ENCODE measurements at places on chromosomes 7 and 10. TPM values are rescaled to one million over a fixed set of nuclear protein-coding genes. Genes with fewer than 3 reads are reported as not detected.
A peak's percentile ranks its signal among the peaks of the same experiment; 100 is the strongest.

GCK gene
- total RNA-seq: 1.9 TPM

ATG9B gene
- 0.12 TPM for total RNA-seq

CCL24 gene
- total RNA-seq: 1.1 TPM

SEC61G gene
- total RNA-seq: 90.1 TPM

MMS19 gene
- 34.3 TPM for total RNA-seq

CALHM3 gene
- total RNA-seq: not detected

KLF6 gene
- 171 TPM for total RNA-seq

CRPPA gene
- 2.4 TPM for total RNA-seq

C10orf53 gene
- total RNA-seq: not detected

CRTAC1 gene
- 53.1 TPM for total RNA-seq

PRKAR2B gene
- total RNA-seq: 4.0 TPM

HKDC1 gene
- total RNA-seq: not detected

AGMO gene
- total RNA-seq: 1.3 TPM

AGK gene
- total RNA-seq: 29.3 TPM

- no peaks in the 10 kb centered on the region for H3K27me3 ChIP-seq
- H3K4me1 ChIP-seq: no peaks in the 10 kb centered on the region
- no peak overlapping the region for H3K27ac ChIP-seq
These were observed 10.6 kb upstream of the DNMBP start for GRCh38 chr10:100020142-100020885.

DNA sequence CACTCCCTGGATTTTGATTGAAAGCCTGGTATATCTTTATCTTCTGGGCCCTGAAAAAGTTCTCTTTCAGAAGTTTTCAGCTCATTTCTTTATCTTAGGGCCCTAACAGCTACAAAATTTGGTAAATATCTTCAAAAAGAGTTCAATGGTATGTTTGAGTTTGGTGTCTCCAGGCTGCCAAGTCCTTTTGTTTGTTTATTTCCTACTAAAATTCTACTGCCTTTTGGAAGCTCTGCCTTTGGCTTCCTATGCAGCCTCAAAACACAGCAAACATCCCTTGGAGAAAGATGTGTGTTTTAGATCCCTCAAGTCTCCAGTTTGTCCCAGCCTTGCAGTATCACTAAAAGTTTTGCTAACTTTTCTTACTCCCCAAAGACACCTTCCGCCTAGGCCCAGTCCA, 146.8 kb downstream of the LRRTM3 start:
- H3K4me3 ChIP-seq: no peak overlapping the region
- no peak overlapping the region for H3K27ac ChIP-seq
- H3K36me3 ChIP-seq: no peaks in the 10 kb centered on the region
- H3K27me3 ChIP-seq: no peaks in the 10 kb centered on the region
- DNase-seq: no peak

GRCh38 chr10:12186323-12186722, 9.4 kb downstream of the NUDT5 start:
- no peak overlapping the region for H3K27ac ChIP-seq
- H3K27me3 ChIP-seq: no peaks in the 10 kb centered on the region
- H3K36me3 ChIP-seq: peaks cover 6% of the 10 kb centered on the region
- no peaks in the 10 kb centered on the region for H3K4me1 ChIP-seq

GRCh38 chr7:9645756-9646155, 1212.3 kb downstream of the NXPH1 start:
- H3K27ac ChIP-seq: no peak overlapping the region
- DNase-seq: no peak
- no peaks in the 10 kb centered on the region for H3K36me3 ChIP-seq

GRCh38 chr7:2162959-2163358, 69.8 kb downstream of the MAD1L1 start:
- H3K4me1 ChIP-seq: no peaks in the 10 kb centered on the region
- DNase-seq: peak; percentile 35
- no peaks in the 10 kb centered on the region for H3K36me3 ChIP-seq
- H3K27me3 ChIP-seq: no peaks in the 10 kb centered on the region
- no peak overlapping the region for H3K4me3 ChIP-seq

- peaks cover 4% of the 10 kb centered on the region for H3K4me1 ChIP-seq
- H3K27ac ChIP-seq: no peak overlapping the region
- peak; percentile 36 for DNase-seq
- no peaks in the 10 kb centered on the region for H3K27me3 ChIP-seq
- H3K4me3 ChIP-seq: no peak overlapping the region
These were observed 616.4 kb upstream of the GHITM start for GRCh38 chr10:83522881-83523386.

DNA sequence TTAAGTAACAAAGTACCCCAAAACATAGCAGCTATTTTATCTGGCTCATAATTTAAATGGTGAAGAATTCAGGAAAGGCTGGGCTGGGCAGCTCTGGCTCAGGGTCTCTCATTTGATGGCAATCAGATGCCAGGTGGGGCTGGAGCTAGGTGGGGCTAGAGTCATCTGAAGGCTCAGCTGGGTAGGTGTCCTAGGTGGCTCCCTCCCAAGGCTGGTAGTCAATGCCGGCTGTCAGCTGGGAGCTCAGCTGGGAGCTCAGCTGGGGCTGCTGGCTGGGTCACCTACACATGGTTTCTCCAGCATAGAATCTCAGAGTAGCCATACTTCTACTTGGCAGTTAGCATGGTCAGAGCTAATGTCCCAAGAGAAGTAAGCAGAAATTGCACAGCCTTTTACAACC, 34.1 kb downstream of the OSBPL3 start:
- no peaks in the 10 kb centered on the region for H3K27me3 ChIP-seq
- no peak for DNase-seq
- H3K36me3 ChIP-seq: no peaks in the 10 kb centered on the region
- H3K27ac ChIP-seq: no peak overlapping the region

DNA sequence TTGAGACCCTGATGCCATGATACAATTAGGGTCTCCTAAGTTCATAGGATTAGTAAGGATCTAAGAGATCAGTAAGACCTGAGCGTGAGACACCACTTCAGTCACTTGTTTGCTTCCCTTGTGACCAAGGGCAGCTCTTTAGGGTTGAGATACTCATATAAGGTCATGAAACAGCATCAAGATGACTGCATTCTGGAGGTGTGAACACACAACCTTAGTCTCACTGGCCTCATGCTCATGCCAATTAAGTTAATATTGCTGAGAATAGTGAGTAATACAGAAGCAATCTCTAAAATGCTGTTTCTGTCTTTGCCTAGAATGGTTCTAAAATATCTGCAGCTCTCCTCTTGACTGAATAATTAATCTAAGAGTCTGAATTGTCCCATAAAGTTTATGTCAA, 39.6 kb upstream of the KLHL7 start:
- no peak overlapping the region for H3K27ac ChIP-seq
- H3K27me3 ChIP-seq: no peaks in the 10 kb centered on the region
- no peak overlapping the region for H3K4me3 ChIP-seq
- H3K4me1 ChIP-seq: no peaks in the 10 kb centered on the region

DNA sequence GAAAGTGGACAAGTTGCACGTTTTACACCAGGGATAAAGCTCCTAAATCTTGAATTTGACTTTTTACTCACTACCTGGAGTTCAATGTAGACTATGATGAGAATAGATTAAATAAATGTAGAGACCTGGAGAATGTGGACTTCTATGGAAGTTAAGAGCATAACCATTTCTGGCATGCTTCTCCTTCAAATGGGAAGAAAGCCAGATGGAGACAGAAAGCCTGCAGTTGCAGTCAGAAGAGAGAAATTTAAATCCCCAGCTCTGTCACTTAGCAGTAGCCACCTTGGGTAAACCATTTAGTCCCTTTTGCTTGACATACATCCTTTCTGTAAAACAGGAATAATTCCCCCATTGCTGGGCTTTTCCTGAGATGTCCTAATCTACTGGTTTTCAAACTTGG, 355.3 kb upstream of the AUTS2 start:
- no peaks in the 10 kb centered on the region for H3K27me3 ChIP-seq
- no peak overlapping the region for H3K4me3 ChIP-seq
- no peak for DNase-seq
- H3K36me3 ChIP-seq: no peaks in the 10 kb centered on the region
- no peaks in the 10 kb centered on the region for H3K4me1 ChIP-seq

GRCh38 chr10:43197834-43198681, 59.8 kb downstream of the CSGALNACT2 start:
- H3K4me1 ChIP-seq: no peaks in the 10 kb centered on the region
- peak; percentile 26 for DNase-seq
- no peak overlapping the region for H3K27ac ChIP-seq
- H3K36me3 ChIP-seq: no peaks in the 10 kb centered on the region

- H3K36me3 ChIP-seq: no peaks in the 10 kb centered on the region
- H3K27me3 ChIP-seq: no peaks in the 10 kb centered on the region
- H3K4me1 ChIP-seq: no peaks in the 10 kb centered on the region
- no peak overlapping the region for H3K27ac ChIP-seq
- DNase-seq: no peak
- H3K4me3 ChIP-seq: no peak overlapping the region
These were observed 102.1 kb upstream of the ANLN start for GRCh38 chr7:36287371-36288241.

- no peak overlapping the region for H3K4me3 ChIP-seq
- no peaks in the 10 kb centered on the region for H3K27me3 ChIP-seq
- no peak for DNase-seq
- H3K36me3 ChIP-seq: no peaks in the 10 kb centered on the region
- H3K4me1 ChIP-seq: no peaks in the 10 kb centered on the region
These were observed 42.6 kb upstream of the CC2D2B start for GRCh38 chr10:95864906-95865813.

DNA sequence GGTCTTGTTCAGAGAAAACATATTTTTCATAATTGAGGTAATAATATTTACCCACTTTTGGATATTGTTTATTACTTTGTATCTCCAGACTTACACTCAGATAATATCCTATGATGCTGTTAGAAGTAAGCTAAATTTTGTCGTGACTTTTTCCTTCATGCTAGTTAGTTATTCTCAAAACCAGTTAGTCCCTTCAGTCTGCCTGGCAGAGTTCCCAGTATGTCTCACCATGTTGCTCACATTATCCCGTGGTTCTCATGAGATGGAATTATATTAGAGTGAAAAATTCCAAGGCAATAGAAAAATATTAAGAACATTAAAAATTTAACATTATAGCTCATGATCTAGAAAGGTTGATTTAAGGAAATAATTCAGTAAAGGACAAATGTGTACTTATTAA, 81.5 kb upstream of the SMIM30 start:
- H3K4me1 ChIP-seq: no peaks in the 10 kb centered on the region
- no peaks in the 10 kb centered on the region for H3K36me3 ChIP-seq
- no peak overlapping the region for H3K27ac ChIP-seq

- H3K27me3 ChIP-seq: no peaks in the 10 kb centered on the region
- no peak for DNase-seq
- H3K27ac ChIP-seq: no peak overlapping the region
- no peaks in the 10 kb centered on the region for H3K4me1 ChIP-seq
These were observed 76.8 kb upstream of the CARD11 start for GRCh38 chr7:3120513-3120912.

- H3K4me1 ChIP-seq: no peaks in the 10 kb centered on the region
- H3K27ac ChIP-seq: no peak overlapping the region
- no peaks in the 10 kb centered on the region for H3K27me3 ChIP-seq
- no peaks in the 10 kb centered on the region for H3K36me3 ChIP-seq
- no peak overlapping the region for H3K4me3 ChIP-seq
These were observed 47.4 kb upstream of the LRRN3 start for GRCh38 chr7:111043561-111043960.

DNA sequence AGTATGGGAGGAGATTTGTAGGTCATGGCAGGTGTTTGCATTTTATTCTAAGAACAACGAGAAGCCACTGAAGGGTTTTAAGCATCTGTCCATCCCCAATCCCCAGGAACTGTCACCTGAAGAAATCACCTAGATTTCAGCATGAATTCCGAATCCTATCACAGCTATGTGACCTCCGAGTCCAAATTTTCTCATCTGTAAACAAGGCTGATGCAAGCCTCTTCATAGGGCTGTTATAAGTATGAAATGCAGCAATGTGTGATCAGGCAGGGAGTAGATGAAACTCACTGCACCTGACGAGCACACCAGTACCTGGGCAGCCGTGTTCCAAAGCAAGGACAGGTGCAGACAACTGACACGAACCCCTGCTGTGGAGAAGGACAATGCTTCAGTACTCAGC, 14.0 kb downstream of the HABP2 start:
- DNase-seq: no peak
- no peak overlapping the region for H3K27ac ChIP-seq
- H3K36me3 ChIP-seq: no peaks in the 10 kb centered on the region
- H3K4me3 ChIP-seq: no peak overlapping the region

- DNase-seq: no peak
- H3K36me3 ChIP-seq: no peaks in the 10 kb centered on the region
- no peaks in the 10 kb centered on the region for H3K27me3 ChIP-seq
- no peak overlapping the region for H3K27ac ChIP-seq
- peaks cover 2% of the 10 kb centered on the region for H3K4me1 ChIP-seq
- no peak overlapping the region for H3K4me3 ChIP-seq
These were observed 90.0 kb downstream of the GSAP start for GRCh38 chr7:77326131-77326530.

GRCh38 chr7:12685550-12685949, 1.9 kb upstream of the ARL4A start:
- no peaks in the 10 kb centered on the region for H3K4me1 ChIP-seq
- H3K27me3 ChIP-seq: no peaks in the 10 kb centered on the region

DNA sequence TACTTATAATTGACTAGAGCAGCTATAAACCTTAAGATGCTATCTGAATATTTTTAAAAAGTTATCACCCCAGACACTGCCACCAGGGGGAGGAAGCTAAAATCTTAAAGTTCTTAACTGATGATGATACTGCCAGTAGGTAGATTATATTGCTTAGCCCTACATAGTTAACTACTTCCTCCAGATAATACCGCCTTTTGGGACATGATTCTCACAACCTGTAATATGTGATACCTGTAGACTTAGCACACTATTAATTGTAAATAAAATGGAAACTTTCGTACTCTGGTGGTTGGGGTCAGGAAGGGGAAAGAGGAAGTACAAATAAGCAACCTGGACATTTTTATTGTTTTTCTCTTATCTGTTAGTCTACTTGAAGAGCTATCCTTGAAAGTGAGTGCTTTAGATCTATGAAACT, 268.9 kb downstream of the ADK start:
- H3K4me1 ChIP-seq: no peaks in the 10 kb centered on the region
- no peak overlapping the region for H3K27ac ChIP-seq
- no peaks in the 10 kb centered on the region for H3K27me3 ChIP-seq
- DNase-seq: no peak
- H3K36me3 ChIP-seq: no peaks in the 10 kb centered on the region
- no peak overlapping the region for H3K4me3 ChIP-seq

- no peaks in the 10 kb centered on the region for H3K36me3 ChIP-seq
- no peak for DNase-seq
- H3K27me3 ChIP-seq: no peaks in the 10 kb centered on the region
These were observed 10.7 kb downstream of the CYTH3 start for GRCh38 chr7:6261699-6262098.

DNA sequence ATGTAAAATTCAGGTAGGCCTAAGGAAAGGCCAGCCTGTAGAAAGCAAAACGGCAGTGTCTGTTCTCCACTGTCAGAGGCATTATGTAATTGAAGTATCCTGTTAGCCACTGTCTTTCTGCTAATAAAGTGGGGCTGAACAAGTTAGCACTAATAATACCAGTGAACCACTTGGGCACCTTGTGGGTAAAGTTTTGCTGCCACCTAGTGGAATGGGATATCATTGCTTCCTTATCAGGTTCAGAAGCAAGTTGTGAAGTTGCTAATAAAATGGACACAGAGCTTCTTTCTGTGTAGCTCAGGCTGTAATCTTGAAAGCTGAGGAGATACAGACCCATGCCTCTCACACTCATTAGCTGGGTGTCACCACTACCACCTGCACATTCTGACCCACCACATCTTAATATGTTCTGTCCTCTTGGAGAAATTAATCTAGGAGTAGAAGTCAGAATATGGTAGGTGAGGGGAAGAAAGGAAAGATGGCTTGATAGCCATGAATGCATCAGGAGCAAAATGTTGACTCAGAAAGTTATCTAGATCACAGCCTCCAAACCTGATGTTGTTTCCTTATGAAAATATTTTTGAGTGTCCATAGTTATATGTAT, 175.1 kb downstream of the SEPTIN7 start:
- no peak for DNase-seq
- no peaks in the 10 kb centered on the region for H3K4me1 ChIP-seq
- no peak overlapping the region for H3K4me3 ChIP-seq
- H3K27me3 ChIP-seq: no peaks in the 10 kb centered on the region

Measured in aorta (tissue), 5 donors.